ENCODE measurements at places on chromosomes 7 and 10.

GRCh38 chr7:14380881-14381280, 391.4 kb upstream of the ETV1 start:
- no peak for DNase-seq

GRCh38 chr7:78301407-78301806, 502.8 kb downstream of the PHTF2 start:
- no peak for DNase-seq

- DNase-seq = no peak
These were observed 5.7 kb downstream of the AUTS2 start for GRCh38 chr7:69603937-69604494.

GRCh38 chr10:132140167-132140925, 46.4 kb upstream of the DPYSL4 start:
- no peak for DNase-seq
